Aorta (tissue), 5 donors: ENCODE measurements at places on chromosomes 2 and 18.

- DNase-seq, result no peak
Measured at GRCh38 chr2:97957432-97958183, 38.1 kb downstream of the TMEM131 start.

DNA sequence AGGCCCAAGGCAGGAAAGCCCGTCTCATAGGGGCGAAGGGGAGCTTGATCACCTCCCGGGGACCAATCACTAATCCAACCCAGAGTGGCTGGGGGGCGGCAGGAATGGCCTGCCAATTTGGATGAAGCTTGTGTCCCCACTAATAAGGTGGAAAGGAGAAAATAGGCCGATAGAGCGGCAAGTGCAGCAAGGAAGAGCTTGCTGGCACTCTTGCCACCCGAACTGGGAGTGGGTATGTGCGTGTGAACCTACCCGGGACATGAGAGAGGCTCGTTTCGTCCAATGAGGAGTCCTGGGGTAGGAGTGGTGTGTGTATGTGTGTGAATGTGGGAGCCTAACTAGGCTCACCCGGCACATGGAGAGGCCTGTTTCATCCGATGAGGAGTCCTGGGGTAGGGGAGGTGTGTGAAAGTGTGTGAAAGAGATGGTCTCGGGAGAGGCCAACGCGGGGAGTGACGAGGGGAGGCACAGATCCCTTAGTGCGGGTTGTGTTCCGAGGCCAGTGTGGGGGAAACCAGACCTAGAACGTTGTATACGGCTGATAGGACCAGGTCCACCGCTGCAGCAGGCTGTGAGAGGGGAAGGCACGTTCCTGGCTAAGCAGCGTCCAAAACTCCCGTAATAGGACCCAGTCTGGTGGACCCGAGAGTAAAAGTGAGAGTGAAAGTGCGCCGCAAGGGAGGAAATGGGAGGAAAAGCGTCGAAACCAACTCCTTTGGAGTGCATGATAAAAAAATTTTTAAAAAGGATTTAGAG, 47.1 kb upstream of the SELENOI start:
- DNase-seq, result peak; percentile 64

- DNase-seq, result no peak
Measured at GRCh38 chr2:231370749-231371429, 24.6 kb upstream of the B3GNT7 start.

DNA sequence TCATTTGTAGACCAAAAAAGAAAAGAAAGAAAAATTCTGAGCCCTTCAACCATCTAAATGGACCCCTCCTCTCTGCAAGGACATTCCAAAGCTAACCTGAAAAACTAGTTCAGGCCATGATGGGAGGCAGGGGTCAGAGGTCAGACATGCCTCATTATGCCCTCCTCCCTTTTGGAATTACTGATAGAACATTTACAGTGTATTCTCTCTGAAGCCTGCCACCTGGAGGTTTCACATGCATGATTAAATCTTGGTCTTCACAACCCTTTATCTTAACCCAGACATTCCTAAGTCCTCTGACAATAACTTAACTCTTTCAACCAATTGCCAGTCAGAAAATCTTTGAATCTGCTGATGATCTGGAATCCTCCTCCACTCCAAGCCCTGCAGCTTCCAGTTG, 86.0 kb downstream of the SPP2 start:
- DNase-seq, result no peak

DNA sequence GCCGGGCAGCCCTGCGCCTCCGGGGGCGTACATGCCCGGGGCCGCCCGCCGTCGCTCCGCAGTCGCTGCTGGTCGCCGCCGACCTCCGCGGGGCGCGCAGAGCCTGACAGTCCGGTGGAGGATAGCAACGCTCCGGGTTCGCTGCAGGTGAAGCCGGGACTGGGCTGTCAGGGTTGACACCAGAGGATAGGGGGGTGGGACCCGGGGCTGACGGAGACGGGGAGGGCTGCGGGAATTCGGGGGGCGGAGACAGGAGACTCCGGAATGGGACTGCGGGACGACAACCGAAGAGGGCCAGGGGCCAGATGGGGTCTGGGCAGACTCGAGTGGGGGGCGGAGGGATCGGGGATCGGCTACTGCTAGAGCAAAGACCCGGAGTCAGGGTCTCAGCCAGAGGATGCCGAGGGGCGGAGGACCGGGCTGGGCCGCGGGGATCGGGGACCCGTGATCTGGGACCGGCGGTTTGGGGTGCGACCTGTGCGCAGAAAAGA, 403 bp downstream of the TMEM127 start:
- DNase-seq, result no peak

- DNase-seq, result no peak
Measured at GRCh38 chr2:191950132-191950874, 103.4 kb upstream of the CAVIN2 start.

DNA sequence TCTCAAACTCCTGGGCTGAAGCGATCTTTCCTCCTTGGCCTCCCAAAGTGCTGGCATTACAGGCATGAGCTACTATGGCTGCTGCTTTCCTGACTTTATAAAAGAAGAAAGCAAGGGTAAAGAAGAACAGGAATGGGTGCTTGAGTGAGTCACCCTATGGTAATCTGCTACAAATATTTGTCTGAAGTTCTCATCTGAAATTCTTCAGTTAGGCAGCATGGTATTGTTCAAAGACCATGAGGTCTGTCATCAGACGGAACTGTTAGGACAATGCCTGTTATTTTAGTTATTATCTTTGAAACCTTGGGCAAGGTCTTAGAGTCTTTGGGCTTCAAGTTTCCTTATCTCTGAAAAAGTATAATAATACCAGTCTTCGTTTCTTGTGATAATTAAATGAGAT, 695.8 kb downstream of the RNF144A start:
- no peak for DNase-seq

GRCh38 chr2:72108121-72108520, 39.5 kb downstream of the CYP26B1 start:
- no peak for DNase-seq

DNA sequence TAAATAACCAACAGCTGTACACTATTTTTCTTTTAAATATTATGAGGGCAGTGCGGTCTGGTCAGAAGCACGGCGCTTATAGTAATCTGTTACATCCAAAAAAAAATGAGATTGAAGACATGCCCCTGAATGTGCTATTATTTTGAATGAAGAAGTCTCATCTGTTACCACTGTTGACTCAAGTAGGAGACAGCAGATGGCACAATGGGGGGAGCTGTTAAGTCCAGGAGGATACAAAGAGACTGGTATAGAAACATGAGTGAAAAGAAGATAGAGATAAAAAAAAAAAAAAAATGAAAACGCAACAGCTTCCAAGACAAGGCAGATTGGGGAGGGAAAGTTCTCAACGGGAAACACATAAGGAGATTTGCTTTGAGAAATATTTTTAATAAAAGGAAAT, 425.5 kb upstream of the PKDCC start:
- DNase-seq, result no peak

GRCh38 chr2:43276266-43276941, 50.0 kb upstream of the ZFP36L2 start:
- DNase-seq, result no peak

DNA sequence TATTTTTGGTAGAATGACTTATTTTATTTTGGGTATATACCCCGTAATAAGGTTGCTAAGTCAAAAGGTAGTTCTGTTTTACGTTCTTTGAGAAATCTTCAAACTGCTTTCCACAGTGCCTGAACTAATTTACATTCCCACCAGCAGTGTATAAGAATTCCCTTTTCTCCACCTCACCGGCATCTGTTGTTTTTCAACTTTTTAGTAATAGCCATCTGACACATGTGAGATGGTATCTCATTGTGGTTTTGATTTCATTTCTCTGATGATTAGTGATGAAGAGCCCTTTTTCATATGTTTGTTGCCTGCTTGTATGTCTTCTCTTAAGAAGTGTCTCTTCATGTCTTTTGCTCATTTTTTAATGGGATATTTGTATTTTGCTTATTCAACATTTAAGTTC, 215.2 kb upstream of the TFPI start:
- no peak for DNase-seq

- DNase-seq, result no peak
Measured at GRCh38 chr2:215863687-215864086, 149.7 kb downstream of the MREG start.

GRCh38 chr2:46828135-46828438, 87.5 kb downstream of the MCFD2 start:
- no peak for DNase-seq

DNA sequence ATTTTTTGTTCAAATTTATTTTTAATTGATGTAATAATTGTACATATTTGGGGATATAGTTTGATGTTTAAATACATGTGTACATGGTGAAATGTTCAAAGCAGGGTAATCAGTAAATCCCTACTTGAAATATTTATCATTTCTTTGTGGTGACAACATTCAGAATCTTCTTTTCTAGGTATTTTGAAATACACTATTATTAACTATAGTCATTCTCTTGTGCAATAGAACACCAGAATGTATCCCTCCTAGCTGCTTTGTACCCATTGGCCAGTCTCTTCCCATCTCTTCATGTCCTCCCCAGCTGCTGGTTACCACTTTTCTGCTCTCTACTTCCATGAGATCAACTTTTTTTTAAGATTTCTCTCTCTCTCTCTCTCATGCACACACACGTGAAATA, 126.5 kb downstream of the ZNF407 start:
- no peak for DNase-seq

DNA sequence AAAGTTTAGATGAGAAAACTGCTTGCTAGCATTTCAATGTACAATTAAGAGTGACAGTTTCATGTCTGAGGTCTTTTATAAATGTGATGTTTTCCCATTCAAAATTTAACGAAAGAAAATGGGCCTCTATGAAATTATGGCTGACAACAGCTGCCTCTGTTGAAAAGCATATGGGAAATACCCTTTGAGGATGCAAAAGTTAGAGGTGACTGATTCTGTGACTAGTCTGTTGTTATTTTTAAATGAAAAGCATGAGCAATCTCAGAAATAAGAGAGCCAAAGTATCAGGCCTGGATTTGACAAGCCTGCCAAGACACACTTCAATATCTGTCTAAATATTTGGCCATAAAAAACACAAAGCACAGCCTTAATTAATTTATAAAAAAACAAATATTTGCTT, 580.8 kb downstream of the ERBB4 start:
- DNase-seq, result no peak

DNA sequence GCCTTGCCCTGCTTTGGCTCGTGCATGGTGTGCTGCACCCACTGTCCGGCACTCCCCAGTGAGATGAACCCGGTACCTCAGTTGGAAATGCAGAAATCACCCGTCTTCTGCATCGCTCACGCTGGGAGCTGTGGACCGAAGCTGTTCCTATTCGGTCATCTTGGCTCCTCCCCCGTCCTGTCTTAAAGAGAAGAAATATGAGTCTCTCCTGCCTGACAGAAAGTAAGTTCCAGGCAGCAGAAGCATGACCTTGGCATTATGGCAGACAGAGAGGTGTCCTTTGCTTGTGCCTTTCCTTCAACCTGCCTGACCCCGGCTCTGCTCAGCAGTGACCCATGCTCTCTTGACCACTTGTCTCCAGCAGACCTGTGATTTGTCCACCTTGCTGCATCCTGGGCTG, 62.5 kb upstream of the CYP1B1 start:
- DNase-seq, result no peak

- DNase-seq, result no peak
Measured at GRCh38 chr2:227507963-227508362, 36.0 kb downstream of the AGFG1 start.

- DNase-seq, result no peak
Measured at GRCh38 chr2:166499281-166499680, 5.2 kb upstream of the SCN7A start.

- DNase-seq, result no peak
Measured at GRCh38 chr2:165436559-165436958, 32.9 kb upstream of the CSRNP3 start.

GRCh38 chr18:48905513-48905912, 45.3 kb downstream of the SMAD7 start:
- DNase-seq, result no peak

GRCh38 chr18:2337552-2338141, 233.7 kb downstream of the METTL4 start:
- peak; percentile 58 for DNase-seq

DNA sequence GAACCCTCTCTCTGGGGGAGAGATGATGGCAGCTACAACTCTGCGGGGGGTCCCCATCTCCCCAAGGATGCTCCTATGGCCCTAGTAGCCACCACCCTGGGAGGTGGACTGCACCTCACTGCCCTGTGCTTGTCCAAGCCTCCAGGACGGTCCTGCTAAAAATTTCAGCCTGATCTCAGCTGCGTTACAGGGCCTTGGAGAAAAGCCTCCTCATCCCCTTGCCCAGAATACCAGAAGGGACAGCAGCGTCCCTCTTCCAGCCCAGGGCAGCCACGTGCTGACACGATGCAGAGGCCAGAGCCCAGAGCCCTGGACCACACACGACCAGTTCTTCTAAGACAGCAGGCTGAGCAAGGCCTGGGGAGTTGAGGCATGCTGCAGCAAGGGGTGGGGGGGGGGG, 81.9 kb downstream of the GFPT1 start:
- DNase-seq, result no peak

GRCh38 chr18:36610258-36610657, 218.5 kb downstream of the TPGS2 start:
- no peak for DNase-seq

GRCh38 chr2:198441246-198441645, 636.9 kb downstream of the PLCL1 start:
- DNase-seq, result no peak

GRCh38 chr2:159124441-159124911, 156.0 kb downstream of the TANC1 start:
- no peak for DNase-seq

- DNase-seq, result no peak
Measured at GRCh38 chr2:196275646-196276352, 104.4 kb upstream of the STK17B start.

- DNase-seq, result no peak
Measured at GRCh38 chr18:34729740-34730355, 19.8 kb downstream of the DTNA start.

DNA sequence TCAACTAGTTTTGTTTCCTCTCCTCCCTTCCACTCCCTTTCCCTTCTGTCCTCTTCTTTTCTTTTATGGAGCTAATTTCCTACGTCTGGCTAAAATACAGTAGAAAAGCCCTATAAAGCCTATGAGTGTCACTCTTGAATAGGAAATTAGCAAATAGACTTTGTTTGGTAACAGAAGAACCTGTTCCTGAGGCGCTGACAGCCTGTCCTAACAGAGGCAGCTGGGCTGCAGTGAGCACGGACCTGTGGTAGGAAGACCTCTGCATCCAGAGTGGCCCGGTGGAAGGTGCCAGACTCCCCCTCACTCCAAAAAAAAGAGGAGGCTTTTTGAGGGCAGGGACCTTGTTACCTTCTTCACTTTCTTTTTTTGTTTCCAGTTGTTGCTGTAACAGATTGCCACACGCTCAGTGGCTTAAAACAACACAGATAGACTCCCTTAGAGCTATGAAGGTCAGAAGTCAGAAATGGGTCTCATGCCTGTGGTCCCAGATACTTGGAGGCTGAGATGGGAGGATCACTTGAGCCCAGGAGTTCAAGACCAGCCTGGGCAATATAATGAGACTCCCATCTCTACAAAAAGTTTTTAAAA, 81.2 kb upstream of the TXNDC2 start:
- no peak for DNase-seq

DNA sequence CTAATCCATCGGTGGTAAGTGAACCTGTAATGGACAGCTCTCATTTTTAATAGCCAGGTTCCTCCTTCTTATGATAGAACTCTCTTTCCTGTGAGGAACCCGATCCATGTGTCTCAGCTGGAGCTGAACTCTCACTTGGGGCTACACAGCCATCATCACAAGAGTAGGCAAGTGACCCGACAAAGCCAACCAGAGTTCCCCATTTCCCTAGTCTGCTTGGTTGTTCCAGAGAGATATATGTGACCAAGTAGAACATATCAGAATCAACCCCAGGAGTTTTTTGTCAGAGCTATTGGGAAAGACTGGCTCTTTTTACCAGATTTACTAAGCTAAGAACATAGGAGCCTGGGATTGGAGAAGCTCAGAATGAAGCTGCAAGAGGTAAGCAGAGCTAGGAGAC, 14.6 kb upstream of the HNRNPLL start:
- no peak for DNase-seq

- DNase-seq, result no peak
Measured at GRCh38 chr2:169891593-169892298, 64.5 kb downstream of the UBR3 start.
